Stimulated activated CD8-positive, alpha-beta memory T cell treated with anti-CD3 and anti-CD28 coated beads, Interleukin-12 subunit alpha, Interleukin-12 subunit beta, amount 100 ng/mL, for 1 hour (primary cell): ENCODE measurements at places on chromosomes 11 and 22.

- no peak for DNase-seq
Measured at GRCh38 chr11:134246100-134246499, 7.1 kb downstream of the THYN1 start.

DNA sequence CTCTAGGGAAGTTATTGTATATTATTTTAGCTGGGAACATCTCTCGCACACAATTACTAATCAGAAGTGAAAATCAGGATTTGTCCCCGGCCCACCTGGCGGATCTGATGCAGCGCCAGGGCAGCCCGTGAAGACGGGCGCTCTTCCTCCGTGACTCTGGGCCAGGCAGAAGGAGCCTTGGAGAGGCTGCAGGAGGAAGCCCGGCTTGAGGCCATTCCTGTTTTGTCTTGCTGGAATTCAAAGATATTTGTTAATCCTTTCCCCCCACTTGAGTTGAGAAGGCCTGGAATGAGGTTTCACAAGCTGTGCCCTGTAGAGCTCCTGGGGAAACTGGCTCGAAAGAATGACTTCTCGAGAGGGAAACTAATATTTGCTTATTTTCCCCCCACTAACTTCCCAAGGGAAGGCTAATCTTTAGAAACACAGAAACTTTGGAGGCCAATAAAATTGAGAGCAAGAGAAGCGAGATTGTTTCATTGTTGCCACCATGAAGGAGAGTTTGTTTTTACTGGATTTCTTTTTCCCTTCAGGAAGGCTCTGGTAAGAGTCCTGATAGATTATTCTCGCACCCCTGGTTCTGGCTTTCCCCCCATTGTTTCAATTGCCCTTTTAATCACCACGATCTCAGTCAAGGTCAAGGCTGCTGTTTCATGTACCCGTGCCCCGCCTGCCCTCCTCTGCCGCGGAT is 92.8 kb upstream of the SEPTIN5 start:
- no peak for DNase-seq

- DNase-seq, result no peak
Measured at GRCh38 chr11:60831501-60832079, 10.3 kb upstream of the CCDC86 start.

GRCh38 chr11:70421123-70421522 is 22.8 kb downstream of the CTTN start:
- DNase-seq, result no peak

GRCh38 chr11:197741-198235 is 4.9 kb downstream of the SCGB1C1 start:
- DNase-seq, result no peak

- DNase-seq, result no peak
Measured at GRCh38 chr11:109363682-109364081, 58.3 kb upstream of the C11orf87 start.

GRCh38 chr22:41415554-41415953 is 31.0 kb downstream of the TOB2 start:
- no peak for DNase-seq

- DNase-seq, result no peak
Measured at GRCh38 chr11:110977661-110978060, 265.4 kb upstream of the ARHGAP20 start.

DNA sequence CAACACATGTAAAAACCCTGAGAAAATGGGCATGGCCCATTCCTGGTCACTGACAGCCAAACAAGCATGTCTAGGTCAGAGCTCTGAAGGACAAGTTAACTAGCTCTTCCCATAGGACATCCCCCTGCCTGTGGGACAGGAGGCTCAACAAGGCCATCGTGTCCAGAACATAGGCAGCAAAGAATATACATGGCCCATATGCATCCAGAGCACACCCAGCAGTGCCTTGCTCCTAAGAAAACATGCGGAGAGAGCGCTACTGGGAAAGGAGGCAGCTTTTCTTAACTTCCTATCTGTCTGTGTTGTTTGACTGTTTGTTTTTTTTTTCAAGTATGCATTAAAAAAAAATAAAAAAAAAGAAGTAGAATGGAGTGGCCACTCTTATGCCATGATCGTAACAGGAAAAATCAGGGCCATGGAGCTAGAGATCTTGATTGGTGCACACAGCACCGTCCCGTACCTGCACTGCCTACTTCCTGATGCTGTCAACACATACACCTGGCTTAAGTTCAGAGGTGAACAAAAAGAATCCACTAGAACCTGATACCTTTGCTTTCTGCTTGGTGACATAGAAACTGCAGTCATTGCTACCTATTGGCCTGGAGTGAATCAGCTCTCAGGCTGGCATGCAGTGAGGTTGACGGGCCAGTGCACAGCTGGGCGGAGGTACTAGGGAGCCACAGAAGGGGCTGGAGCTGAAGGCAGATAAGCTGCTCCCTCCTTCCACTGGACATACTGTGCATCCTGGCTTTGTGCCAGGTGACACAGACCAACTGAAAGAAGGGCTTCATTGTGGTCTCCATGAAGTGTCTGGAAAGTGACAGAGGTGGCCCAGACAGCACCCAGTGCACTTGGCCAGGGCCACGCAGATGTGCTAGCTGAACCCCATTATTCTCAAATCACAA is 11.9 kb downstream of the UFD1 start:
- DNase-seq, result no peak

GRCh38 chr22:50683086-50683993 is 10.7 kb downstream of the SHANK3 start:
- no peak for DNase-seq

- DNase-seq, result peak; percentile 60
Measured at GRCh38 chr11:72413914-72414628, 20.3 kb downstream of the CLPB start.

DNA sequence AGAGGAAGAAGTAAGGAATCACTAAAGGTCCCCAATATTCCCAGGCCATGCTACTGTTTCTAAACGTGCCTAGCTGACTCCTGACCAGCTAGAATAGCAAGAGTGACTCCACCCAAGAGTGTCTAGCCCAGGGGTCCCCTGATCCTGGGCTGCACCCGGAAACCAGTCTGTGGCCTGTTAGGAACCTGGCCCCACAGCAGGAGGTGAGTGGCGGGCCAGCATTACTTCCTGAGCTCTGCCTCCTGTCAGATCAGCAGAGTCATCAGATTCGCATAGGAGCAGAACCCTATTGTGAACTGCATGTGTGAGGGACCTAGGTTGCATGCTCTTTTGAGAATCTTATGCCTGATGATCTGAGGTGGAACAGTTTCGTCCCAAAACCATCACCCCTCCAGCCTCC is 2.0 kb downstream of the MMP20 start:
- no peak for DNase-seq

- DNase-seq, result no peak
Measured at GRCh38 chr22:49715450-49715849, 112.2 kb downstream of the BRD1 start.

- DNase-seq, result no peak
Measured at GRCh38 chr11:126862664-126863243, 137.8 kb downstream of the KIRREL3 start.

GRCh38 chr11:65278356-65278755 is 16.6 kb downstream of the POLA2 start:
- no peak for DNase-seq

GRCh38 chr22:50526834-50527801 is 1.7 kb upstream of the SCO2 start:
- no peak for DNase-seq

DNA sequence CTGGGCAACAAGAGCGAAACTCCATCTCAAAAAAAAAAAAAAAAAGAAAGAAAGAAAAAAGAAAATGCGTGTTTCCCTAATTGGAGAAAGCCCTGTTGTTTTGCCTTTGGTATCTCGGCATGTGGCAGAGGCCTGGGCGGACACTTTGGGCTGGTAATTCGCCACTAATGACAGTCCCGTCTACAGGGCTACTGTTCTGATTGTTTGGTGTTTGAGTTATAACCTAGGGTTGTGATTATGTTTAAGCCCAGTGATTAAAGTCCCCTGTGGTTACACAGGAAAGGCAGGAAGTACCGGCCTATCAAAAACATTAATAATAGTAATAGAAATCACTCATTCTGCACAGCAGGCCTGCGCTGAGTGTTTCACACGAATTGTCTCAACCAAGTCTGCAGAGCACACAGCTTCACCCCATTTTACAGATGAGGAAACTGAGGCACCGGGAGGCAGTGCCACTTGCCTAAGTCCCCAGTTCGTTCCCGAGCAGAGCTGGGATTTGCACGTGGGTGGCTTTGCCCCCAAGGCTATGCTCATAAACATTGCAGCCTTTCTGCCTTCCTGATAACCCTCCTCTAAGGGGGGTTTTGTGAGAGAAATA is 39.1 kb upstream of the GRAMD4 start:
- DNase-seq, result no peak

DNA sequence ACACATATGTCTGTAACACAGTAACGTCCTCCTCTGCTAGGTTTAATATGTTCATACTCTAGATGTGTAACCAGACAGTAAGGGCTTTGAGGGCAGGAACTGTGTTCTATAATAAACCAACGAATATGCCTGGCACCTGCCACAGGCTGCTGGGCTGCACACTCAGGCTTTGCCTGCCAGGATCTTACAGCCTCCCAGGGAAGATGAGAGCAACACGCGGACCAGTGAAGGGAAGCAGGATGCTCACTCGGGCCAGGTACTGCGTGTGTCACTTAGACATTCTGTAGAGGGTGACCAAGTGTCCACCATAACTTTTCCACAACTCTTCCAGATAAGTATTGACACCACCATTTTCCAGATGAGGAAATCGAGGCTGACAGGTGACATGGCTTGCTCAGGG is 21.7 kb upstream of the BAIAP2L2 start:
- no peak for DNase-seq

GRCh38 chr22:29744902-29745301 is 21.9 kb downstream of the ZMAT5 start:
- no peak for DNase-seq

- no peak for DNase-seq
Measured at GRCh38 chr11:72598906-72599305, 75.3 kb downstream of the PDE2A start.

- DNase-seq, result no peak
Measured at GRCh38 chr11:8652140-8652539, 30.3 kb downstream of the TRIM66 start.

GRCh38 chr11:116397602-116398084 is 375.1 kb downstream of the BUD13 start:
- DNase-seq, result no peak

GRCh38 chr11:67054836-67055523 is 1.7 kb upstream of the RHOD start:
- DNase-seq, result no peak

- DNase-seq, result no peak
Measured at GRCh38 chr22:42816336-42816735, 40.7 kb downstream of the ARFGAP3 start.

- DNase-seq, result no peak
Measured at GRCh38 chr11:86062719-86063118, 6.2 kb downstream of the PICALM start.

- no peak for DNase-seq
Measured at GRCh38 chr11:47453365-47453764, 4.4 kb upstream of the RAPSN start.

- no peak for DNase-seq
Measured at GRCh38 chr11:87190071-87190470, 152.3 kb downstream of the TMEM135 start.

DNA sequence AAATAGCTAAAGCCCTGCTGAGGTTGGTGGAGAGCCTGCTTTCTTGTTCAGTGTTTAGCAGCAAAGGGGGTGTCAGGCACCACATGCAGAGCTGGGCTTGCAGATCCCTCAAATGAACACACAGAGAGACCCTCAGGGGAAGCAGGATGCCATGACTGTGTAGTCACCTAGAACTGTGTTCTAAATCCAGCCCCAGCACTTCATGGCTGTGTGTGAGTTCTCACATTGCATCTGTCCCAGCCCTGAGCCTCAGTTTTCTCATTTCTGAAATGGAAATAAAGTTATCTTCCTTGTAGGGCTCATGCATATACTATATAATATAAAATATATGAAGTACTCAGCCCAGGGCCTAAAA is 47.1 kb downstream of the CWC15 start:
- DNase-seq, result no peak

DNA sequence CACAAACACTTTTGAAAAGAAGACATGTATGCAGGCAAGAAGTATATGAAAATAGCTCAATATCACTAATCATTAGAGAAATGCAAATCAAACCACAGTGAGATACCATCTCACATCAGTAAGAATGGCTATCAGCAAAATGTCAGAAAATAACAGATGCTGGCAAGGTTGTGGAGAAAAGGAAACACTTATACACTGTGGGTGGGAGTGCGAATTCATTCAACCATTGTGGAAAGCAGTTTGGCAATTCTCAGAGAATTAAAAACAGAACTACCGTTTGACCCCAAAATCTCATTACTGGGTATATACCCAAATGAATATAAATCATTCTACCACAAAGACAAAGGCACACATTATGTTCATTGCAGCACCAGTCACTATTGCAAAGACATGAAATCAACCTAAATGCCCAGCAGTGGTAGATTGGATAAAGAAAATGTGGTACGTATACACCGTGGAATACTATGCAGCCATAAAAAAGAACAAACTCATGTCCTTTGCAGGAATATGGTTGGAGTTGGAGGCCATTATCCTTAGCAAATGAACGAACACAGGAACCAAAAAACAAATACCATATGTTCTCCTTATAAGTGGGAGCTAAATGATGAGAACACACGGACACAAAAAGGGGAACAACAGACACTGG is 18.5 kb downstream of the MMP13 start:
- no peak for DNase-seq

GRCh38 chr11:93603225-93604007 is 58.1 kb upstream of the CEP295 start:
- no peak for DNase-seq

- no peak for DNase-seq
Measured at GRCh38 chr11:124113890-124114289, 1.4 kb upstream of the VWA5A start.

DNA sequence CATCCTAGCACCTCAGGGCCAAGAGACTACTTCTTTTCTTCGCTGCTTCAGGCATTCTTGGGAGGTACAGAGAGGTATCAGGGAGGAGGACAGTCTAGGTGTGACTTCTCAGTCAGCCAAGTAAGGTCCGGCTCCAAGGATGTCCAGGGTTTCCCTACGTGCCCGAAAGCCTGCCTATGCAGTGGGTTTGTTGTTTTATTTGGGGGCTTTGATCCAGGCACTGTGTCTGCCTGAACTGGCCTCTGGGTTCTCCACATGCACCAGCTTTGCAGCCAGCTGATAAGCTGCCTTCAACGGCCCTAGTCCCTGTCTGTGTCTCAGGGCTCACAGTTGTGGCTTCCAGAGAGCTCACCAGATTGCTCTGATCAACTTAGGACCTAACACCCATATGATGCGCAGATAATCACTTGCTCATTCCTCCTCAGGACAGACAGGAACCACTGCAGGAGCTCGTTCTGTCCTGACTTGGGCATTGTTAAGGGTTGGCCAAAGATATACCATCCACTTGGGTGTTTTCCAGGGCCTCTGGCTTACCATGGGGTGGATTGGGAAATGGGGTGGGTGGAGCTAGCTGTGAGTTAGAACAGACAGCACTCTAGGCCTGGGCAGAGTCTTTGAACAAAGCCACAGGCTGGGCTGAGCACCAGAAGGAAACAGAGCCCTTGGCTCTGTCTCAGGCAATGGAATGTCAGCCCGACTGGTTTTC is 45.5 kb upstream of the CRYBB3 start:
- no peak for DNase-seq

DNA sequence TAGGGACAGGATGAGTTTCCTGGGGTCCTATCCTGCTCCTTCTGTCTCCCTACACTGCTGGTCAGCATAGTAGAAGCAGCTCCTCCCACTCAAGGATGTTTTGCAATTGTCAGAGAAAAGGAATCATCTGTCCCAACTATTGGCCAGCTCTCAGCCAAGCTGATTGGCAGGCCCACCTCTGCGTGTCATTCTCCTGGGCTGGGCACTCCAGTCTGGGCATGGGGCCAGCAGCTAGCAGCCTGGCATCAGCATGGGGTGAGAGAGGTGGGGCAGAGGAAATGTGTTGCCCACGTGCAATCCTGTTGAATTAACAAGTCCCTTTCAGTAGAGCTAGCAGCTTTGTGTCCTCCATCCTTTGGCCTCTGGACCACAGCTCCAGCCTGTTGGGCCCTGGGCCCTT is 14.1 kb downstream of the ANKK1 start:
- DNase-seq, result no peak
